ENCODE measurements at places on chromosomes 3 and 15.

- DNase-seq: no peak
These were observed 340.4 kb upstream of the KCNMB2 start for GRCh38 chr3:178195824-178196223.

DNA sequence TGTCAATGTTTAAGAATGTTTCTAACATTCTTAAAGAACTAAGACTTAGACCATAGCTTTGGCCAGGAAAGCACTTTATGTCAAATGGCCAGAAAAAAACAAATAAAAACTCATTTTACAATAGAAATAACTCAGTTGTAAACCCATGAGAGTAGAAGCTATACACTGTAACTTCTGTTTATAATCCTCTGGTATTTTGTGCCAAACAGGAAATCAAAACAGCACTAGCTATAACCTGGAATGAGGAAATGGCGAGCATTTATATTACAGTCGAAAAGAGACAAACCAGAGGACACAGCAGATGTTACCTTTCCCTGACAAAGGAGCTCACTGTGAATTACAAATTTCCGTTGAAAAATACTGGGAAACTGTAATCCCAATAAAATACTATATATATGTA lies 10.3 kb downstream of the GK5 start:
- no peak for DNase-seq

DNA sequence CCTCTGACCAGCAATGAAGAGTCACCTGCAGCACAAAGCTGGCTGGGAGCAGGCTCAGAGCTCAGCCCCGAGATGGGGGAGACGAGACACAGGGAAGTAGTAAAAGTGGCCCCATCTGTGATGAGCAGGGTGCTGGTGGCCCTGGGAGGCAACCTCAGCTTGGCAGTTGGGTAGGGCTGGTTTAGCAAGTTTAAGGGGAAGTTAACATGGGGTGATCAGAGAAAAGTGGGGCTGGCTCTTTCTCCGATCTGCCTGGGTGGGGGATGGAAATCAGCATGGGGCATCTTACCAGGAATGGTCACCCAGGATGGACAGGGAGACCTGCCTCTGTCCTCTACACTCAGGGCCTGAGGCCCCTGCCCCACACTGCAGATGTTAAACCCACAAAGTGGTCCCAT lies 29.9 kb upstream of the SFMBT1 start:
- DNase-seq: no peak

GRCh38 chr15:60840306-60840702 lies 361.4 kb upstream of the ICE2 start:
- no peak for DNase-seq

DNA sequence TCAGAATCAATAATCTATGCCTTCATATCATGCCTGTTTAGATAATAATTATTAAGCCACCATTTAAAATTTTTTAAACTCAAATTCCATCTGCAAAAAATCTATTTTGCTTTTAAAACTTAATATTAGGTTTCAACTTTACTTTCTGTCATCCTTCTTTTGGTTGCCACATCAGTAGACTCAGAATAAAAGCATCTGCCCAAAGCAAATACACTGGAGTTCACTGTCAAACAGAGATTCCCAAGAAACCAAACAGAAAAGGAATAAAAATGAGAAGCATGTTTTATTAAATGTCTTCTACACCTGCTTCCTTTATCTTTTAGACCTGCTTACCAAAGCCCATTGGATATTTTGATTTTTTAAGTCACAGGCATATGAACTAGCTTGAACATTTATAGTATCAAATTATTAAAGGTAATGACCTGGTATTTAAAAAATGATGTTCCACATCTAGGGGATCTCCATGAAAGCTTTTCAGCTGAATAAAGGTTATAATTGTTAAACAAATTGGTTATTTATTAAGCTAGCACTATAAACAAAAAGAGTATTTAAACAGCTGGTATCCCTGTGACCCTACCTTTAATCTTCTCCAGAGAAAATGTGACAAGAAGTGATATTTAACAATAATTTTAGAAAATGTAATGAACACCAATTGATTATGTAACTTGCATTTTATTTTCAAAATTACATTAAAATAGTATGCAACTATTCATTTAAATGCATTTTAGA lies 62.5 kb downstream of the ALCAM start:
- no peak for DNase-seq

GRCh38 chr3:1228289-1228688 lies 135.5 kb downstream of the CNTN6 start:
- no peak for DNase-seq

DNA sequence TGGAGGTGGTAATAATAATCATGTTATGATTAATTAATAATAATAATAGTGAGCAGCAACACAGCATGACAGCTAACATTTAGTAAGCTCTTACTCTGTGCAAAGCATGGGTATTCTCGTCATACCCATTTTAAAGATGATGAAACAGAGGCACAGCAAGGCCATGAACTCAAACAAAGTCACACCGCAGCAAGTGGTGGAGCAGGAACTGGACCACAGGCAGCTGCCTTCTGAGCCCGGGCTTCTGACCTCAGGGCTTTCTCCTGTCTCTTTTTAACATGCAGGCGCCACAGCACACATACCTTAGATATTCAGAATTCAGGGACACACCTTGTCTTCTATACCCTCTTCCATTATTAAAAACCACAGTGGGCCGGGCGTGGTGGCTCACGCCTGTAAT lies 50.7 kb upstream of the SPATA12 start:
- DNase-seq: no peak

All from stimulated activated CD4-positive, alpha-beta T cell treated with anti-CD3 and anti-CD28 coated beads, Interleukin-4, amount 100 ng/mL, for 24 hours (primary cell).